ENCODE measurements at places on chromosomes 1 and 21.

- no peak for DNase-seq
Observed at GRCh38 chr1:244710474-244711062, 57.6 kb downstream of the DESI2 start.

GRCh38 chr1:107943694-107944093 lies 21.3 kb downstream of the VAV3 start:
- no peak for DNase-seq

GRCh38 chr1:40151457-40152079 lies 9.6 kb upstream of the RLF start:
- DNase-seq: no peak

DNA sequence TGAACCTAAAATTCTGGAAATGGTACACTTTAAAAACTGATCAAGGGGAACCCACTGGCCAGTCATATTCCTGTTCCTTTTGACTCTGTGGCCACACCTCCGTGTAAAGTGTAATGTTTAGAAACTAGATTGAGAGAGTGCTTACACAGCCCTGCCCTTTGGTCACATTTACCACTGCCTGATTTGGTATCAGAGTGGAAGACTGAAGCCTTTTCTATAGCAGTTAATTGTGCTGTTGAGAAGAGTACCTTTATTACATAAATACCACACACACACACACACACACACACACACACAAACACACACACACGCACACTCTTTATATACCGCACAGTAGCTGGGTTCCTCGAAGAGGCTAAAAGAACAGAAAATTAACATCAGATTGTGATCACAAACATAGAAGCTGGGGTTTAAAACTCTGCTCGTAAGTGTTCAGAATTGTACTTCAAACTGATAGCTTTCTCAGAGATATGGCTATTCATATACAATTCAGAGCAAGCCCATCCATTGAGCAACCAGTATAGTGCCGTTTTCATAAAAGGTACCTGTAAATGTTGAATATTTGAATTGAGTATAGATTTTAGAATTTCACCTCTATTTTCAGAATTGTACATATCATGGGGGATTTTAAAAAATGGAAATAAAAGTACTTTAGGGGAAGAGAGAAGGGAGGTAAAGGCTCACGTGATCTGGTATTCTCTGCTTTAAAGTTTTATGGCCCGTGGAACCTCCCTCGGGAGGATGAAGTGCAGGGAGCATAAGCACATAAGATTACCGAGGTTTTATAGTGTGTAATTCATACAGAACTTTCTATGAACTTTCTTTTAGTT lies 37.5 kb downstream of the CAMTA1 start:
- DNase-seq: no peak
